H4 (cell line): ENCODE measurements at places on chromosomes 4 and X. TPM values are rescaled to one million over a fixed set of nuclear protein-coding genes. Genes with fewer than 3 reads are reported as not detected.
A peak's percentile ranks its signal among the peaks of the same experiment; 100 is the strongest.

SUPT20HL2 gene
- not detected in 2 replicates for total RNA-seq

HELT gene
- not detected in 2 replicates for total RNA-seq

SLC39A8 gene
- 28.8 and 38.9 TPM in 2 replicates for total RNA-seq

NPY1R gene
- 1.3 and 2.0 TPM in 2 replicates for total RNA-seq

SPANXC gene
- 4.1 and 5.3 TPM in 2 replicates for total RNA-seq

MAGEH1 gene
- 44.3 and 44.5 TPM in 2 replicates for total RNA-seq

- peak; percentile 33 for DNase-seq
Measured at GRCh38 chr4:176791591-176792325, 964 bp downstream of the VEGFC start.

DNA sequence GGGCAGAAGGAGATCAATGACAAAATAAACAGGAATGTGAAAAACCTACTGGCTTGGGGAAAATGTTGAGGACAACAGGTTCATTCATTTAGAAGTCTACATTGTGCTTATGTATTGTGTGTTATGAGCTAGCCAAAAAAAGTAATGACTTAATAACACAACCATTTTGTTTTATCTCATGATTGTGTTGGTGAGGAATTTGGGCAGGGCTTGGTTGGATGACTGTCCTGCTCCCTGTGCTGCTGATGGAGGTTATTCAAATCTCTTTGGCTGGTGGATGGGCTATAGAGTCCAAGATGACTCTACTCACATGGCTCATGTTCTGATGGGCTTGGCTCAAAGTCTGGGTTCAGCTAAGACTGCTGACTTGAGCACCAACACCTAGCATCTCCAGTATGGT, 116.3 kb downstream of the HS3ST1 start:
- DNase-seq, result no peak

- DNase-seq, result peak; percentile 76
Measured at GRCh38 chr4:121989715-121990114, 37.9 kb upstream of the TRPC3 start.

GRCh38 chr4:120873554-120873953, 49.0 kb downstream of the PRDM5 start:
- no peak for DNase-seq

- no peak for DNase-seq
Measured at GRCh38 chr4:73415807-73416238, 11.7 kb downstream of the ALB start.

DNA sequence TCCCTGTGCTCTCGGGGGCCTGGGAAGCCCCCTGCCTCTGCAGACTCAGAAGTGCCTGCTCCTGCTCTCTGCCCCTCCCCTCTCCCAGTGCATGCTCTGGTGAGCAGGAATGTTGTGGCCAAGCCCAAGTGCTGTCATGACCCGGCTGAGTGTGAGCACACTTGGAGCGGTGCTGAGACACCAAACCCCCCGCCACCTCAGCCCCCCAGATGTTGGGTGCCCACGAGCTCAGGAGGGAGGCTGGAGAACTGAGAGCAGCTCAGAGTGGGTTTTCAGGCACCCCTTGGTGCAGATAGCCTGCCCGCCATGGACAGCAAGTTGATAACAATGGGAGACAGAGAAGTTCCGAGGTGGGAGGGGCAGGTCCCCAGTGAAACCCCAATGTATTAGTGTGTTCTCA, 477.4 kb downstream of the ACTRT1 start:
- no peak for DNase-seq

- no peak for DNase-seq
Measured at GRCh38 chrX:72009731-72010130, 99.1 kb downstream of the NHSL2 start.

GRCh38 chrX:45850775-45851433, 650.2 kb upstream of the DIPK2B start:
- peak; percentile 8 for DNase-seq

- no peak for DNase-seq
Measured at GRCh38 chr4:115274545-115274944, 161.1 kb upstream of the NDST4 start.

- peak; percentile 75 for DNase-seq
Measured at GRCh38 chrX:80216086-80216485, 201.5 kb downstream of the TBX22 start.

GRCh38 chr4:183165376-183165775, 66.3 kb downstream of the WWC2 start:
- DNase-seq, result no peak

GRCh38 chr4:791898-792625, 33.9 kb downstream of the CPLX1 start:
- DNase-seq, result no peak

- DNase-seq, result no peak
Measured at GRCh38 chr4:6767748-6768538, 14.6 kb upstream of the KIAA0232 start.

DNA sequence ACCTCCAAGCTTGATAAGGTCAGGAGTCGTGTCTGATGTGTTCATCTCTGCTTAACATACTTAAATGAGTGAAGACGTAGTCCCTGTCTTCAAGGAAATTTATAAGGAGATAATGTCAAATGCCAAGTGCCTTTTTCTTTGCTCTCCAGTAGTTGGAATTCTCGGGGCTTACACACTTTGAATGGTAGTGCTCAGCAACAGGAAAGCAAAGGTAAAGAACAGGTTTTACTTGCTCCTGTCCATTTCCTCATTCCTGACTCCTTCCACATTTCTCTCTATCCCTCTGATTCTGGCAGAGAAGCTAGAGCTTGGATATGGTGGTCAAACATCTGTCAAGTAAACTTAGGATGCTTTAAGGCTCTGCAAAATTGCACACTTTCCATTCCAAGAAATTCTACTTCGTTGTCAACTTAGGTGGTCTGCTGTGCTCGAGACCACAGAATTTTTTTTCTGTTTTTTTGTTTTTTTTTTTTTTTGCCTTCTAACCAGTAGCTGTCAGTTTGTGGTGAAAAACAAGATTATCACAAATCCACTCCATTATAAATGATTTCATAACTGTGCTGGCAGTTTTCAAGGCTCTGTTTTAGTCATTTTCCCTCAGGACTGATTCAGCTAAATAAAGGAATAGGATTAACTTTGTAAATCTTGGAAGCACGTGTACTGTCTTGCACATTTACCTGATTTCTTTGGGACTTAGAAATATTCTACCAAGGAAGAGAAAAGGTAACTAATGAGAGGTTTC, 180.8 kb upstream of the ANXA3 start:
- no peak for DNase-seq

GRCh38 chr4:172596206-172596605, 572.4 kb upstream of the GALNT7 start:
- peak; percentile 6 for DNase-seq

DNA sequence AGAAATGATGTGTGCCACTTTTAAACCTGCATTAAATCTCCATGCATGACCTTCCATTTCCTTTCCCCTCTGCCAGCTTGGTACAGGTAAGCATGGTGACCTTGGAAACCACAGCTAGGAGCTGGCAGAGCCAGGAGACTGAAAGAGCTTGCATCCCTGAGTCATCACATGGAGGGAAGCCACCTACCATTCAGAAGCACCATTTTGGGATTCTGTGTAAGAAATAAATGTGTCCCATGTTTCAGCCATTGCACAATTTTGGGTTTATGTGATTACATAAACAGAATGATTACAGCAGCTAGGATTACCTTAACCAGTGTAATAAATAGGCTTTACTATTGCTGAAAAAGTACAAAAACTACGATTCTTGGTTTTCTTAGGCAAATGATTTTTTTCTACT, 17.3 kb upstream of the CCDC149 start:
- peak; percentile 56 for DNase-seq

GRCh38 chrX:18676470-18676869, 4.6 kb upstream of the RS1 start:
- DNase-seq, result no peak

DNA sequence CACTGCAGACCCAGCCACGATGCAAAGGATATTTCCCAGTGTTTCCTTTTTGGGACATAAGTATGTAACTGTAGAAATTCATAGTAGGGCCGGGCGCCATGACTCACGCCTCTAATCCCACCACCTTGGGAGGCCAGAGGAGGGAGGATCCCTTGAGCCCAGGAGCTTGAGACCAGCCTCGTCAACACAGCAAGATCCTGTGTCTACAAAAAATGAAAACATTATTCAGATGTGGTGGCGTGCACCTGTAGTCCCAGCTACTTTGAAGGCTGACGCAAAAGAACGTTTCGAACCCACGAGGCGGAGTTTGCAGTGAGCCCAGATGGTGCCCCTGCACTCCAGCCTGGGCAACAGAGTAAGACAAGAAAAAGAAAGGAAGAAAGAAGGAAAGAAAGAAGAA, 49.2 kb downstream of the CRLF2 start:
- no peak for DNase-seq

- DNase-seq, result no peak
Measured at GRCh38 chrX:130793975-130794374, 109.0 kb downstream of the ENOX2 start.

DNA sequence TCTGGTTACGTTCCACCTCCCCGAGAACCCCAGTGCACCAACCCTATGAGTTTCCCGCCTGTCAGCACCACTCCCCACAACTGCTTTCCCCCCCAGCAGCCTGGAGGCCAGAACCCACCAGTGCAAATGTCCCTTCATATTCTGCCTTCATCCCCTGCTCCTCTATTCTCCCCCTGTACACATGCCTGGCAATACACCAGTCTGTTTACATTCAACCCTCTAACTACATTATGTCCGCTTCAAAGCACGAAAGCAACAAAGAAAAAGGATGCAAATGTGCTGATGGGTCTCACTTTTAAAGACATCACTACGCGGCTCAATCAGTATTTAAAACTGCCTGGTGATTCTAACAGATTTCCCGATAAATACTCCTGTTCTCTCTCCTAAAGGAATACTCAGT, 126.7 kb upstream of the SORBS2 start:
- DNase-seq, result no peak

- DNase-seq, result no peak
Measured at GRCh38 chr4:94256828-94257227, 49.2 kb downstream of the SMARCAD1 start.
